ENCODE measurements at places on chromosomes 7 and 10.
A peak's percentile ranks its signal among the peaks of the same experiment; 100 is the strongest.

- no peak for DNase-seq
Observed at GRCh38 chr7:33251301-33251700, 121.9 kb downstream of the BBS9 start.

- DNase-seq, result no peak
Observed at GRCh38 chr10:51768886-51769465, 69.6 kb upstream of the CSTF2T start.

DNA sequence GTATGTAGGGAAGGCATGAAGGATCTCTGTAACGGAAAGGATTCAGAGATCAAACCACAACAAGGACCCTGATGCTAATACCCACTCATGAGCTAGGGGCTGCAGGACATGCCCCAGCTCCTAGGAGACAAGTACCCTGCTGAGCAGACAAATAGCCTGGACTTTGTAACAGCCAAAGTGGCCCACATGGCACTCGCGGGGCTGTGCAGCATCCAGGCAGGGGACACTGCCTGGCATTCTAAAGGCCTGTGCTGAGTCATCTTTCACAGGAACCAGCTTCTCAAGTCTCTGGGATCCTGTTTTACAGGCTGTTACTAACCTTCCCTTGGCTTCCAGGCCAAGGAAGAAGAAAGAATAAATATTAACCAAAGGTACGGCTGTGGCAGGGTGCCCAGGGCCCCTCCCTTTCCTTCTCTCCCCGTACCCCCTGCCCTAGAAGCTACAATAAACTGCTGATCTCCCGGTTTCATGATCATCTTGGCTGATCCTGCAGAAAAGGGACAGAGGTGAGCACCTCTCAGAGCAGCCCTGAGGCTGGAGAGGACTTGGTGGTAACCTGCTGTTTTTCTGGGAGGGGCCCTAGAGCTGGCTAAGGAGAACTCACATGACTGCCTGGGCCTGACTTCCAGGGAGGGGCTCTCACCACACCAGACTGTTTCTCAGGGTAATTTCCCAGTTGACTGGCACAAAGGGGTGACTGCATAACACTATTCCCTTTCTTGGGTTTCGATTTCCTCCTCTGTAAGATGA, 4.2 kb upstream of the RPEL1 start:
- no peak for DNase-seq

DNA sequence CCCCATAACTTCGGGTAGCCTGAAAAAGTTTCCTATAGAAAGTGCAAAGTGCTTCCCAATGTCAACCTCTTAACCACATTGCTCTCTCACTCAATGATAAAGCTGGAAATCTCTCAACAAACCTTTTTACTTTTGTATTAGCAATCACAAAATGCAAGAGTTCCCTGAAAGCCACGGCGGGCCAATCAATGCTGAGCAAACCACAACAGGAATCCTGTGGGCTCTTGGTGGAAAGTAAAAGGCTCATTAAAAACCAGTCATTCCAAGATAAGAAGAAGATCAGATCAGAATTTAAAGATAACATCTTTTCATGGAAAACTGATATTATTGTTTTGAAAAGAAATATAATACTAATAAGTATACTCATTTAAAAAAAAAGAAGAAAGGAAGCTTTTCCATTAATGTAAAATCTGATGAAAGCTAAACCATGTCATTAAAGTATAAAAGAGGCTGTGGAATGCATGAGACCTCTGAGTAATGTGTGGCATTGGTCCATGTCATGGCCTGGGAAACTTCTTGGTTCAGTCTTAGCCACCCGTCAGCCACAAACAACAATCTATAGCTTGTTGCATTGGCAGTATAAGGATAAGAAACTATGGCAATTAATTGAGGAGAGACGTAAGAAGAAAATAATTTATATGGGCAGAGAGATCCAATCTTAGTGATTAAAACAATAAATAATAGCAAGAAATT, 1066.1 kb upstream of the SORCS1 start:
- no peak for DNase-seq

- DNase-seq, result no peak
Observed at GRCh38 chr7:29297194-29297890, 102.8 kb downstream of the CHN2 start.

- no peak for DNase-seq
Observed at GRCh38 chr7:154699417-154699816, 303.5 kb downstream of the PAXIP1 start.

- DNase-seq, result no peak
Observed at GRCh38 chr10:97128516-97129154, 57.1 kb downstream of the SLIT1 start.

DNA sequence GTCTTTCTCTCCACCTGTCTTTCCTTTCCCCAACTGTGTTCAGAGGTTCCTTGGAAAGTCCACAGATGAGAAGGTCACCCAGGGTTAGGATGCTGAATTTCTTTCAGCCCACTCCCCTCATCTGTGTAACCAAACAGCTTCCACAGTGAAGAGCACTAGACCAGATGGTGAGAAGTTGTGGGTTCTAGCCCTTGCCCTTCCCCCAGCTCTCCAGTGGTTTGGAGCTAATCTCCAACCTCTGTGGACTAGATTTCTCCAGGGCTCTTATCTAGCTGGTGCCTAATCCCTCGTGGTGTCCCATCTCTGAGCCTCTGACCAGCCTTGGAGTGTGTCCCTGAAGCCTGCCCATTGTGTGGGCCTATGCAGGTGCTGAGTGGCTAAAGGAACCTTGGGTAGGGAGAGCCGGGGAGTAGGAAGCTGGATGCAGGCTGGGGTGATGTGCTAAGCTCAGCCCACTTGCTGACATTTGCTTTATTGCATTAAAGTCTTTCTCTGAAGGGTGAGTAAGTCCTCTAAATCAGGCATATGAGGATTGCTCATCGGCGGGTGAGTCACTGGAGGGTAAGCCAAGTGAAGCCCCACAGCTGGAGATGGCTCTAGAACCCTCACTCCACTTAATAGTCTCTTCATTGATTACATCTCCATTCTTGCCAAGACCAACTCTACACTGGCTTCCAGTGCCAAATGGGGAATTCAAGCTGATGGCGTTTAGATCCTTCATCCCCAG, 14.9 kb downstream of the DUSP5 start:
- DNase-seq, result no peak

- peak; percentile 27 for DNase-seq
Observed at GRCh38 chr10:116707981-116708380, 34.4 kb downstream of the HSPA12A start.

DNA sequence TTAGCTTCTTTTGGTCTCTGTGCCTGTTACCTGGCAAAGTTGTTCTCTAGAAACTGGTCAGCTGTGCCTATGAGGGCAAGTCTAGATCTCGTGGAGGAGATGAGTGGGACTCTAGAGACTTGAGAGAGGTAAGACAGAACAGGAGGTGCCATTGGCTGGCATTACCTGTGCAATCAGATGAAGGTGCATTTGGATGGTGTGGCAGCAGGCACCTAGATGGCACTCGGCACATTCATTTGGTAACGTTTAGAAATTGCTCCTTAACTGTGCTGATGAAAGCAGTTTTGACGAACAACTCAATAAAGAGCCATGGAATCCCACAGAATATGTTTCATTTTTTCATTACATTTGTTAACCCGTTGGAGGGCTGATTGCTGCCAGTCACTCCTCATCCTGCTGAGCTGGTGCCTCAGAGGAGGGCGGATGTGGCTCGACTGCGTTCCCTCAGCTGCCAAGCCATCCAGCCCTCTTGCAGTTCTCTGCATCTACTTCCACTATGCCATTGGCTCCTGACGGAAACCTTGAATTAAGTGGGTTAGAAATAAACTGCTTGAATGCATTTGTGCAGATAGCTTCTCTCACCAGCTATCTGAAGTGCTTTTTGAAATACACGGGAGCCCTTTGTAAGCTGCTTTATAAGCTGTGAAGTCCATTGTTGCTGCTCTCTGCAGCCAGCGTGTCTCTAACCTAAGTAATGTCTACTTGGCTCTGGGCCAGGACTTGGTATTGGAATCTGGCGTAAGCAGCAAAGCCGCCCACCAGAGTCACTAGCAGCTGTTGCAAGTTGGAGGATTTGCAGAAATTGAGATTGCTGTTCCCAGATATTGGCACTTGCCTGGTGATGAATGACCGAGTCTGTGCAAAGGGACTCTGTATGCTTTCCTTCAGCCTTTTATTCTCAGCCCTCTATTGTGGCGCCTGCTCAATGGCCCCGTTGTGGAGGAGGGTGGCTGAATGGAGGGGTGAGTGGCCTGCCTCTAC, 87.4 kb downstream of the LRRC4 start:
- peak; percentile 92 for DNase-seq

DNA sequence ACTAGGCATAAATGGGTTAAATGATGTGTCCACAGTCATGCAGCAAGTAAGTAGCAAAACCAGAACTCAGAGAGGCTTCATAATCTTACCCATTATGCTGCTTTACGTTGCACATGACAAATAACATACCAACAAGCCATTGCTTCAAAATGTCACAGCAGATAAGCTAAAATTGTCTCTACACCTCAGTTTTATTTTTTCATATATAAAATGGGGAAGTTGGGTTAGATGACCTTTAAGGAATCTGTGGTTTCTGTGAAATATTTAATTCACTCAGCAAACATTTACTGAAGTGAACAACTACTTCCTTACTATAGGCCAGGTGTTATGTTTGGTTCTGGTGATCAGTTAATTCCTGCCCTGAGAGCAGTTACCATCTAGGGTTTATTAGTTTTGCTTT, 2.2 kb upstream of the ASCC1 start:
- no peak for DNase-seq

- no peak for DNase-seq
Observed at GRCh38 chr7:101941481-101942383, 124.3 kb downstream of the CUX1 start.

- DNase-seq, result no peak
Observed at GRCh38 chr7:20153567-20153966, 63.6 kb downstream of the MACC1 start.

- DNase-seq, result no peak
Observed at GRCh38 chr10:61164458-61165160, 220.6 kb upstream of the RHOBTB1 start.

- DNase-seq, result no peak
Observed at GRCh38 chr7:2681929-2682799, 5.8 kb upstream of the AMZ1 start.

DNA sequence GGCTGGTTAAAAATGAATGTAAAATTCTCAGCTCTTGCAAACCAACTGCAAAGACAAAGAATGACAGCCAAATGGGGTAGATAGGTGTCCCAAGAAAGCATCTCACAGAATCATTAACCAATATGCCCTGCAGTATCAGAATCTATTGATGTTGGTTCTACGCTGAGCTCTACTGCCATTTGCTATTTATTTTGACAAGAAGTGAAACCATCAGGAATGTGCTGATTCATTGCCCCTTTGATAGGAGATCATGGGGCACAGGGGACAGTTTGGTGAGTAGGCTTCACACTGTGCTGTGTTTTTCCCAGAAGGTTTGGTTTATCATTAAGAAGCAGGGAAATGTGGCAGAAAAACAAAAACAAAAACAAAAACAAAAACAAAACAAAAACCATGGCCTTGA, 19.4 kb upstream of the CDC14C start:
- no peak for DNase-seq

- DNase-seq, result no peak
Observed at GRCh38 chr10:127408112-127408710, 140.9 kb upstream of the NPS start.

- no peak for DNase-seq
Observed at GRCh38 chr10:22433875-22434274, 88.6 kb downstream of the SPAG6 start.

DNA sequence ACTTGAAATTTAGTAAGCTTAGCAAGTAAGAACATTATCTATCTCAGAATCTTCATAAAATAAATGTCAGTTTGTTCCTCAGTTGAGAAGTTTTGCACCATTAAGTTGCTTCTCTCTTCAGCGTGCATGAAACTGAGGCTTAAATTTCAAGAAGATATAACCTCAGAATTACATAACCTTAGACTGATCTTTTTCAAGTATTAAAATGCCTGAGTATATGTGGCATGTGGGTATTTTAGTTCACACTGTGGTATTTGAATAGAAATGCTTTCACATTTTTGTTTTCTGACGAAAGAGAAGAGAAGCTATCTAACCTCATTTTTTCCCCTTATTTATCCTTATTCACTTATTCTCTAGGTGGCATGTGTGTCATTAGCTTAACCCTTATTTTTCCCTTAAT, 104.1 kb downstream of the PHF14 start:
- DNase-seq, result no peak

GRCh38 chr7:132650498-132650897, 74.2 kb upstream of the PLXNA4 start:
- DNase-seq, result no peak

DNA sequence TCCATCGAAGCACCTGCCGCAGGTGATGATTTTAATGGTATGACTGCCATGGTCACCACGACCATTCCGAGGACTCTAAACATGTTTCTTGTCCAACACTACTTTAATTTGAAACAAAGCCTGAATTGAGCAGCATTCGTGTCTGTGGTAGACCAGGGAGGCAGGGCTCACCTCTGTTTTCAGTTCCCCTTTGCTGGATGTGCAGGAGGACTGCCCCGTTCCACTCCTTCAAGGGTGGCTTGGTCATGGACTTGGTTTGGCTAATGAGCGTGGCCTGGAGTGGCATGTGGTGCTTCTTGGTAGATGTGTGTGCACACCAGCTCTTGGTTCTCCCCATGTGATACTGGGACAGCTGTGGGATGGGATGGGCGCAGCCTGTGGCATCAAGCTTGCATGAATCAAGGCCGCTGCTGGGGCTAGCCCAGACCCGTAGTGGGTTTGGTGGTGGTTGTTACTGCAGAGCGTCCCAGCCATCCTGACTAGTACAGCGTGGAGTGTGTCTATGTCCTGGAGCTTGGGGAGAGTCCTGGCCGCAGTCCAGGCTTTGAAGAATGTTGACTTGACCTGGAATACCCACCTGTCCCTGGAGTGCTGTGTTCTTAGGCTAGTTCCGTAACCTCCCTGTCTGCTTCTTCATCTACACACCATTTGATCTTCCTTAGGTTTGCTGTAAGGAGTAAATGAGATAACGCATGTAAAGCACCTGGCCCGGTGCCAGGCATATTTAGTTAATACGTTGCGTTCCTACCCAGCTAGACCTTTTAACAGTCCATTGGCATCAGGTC, 34.8 kb downstream of the MGMT start:
- no peak for DNase-seq

DNA sequence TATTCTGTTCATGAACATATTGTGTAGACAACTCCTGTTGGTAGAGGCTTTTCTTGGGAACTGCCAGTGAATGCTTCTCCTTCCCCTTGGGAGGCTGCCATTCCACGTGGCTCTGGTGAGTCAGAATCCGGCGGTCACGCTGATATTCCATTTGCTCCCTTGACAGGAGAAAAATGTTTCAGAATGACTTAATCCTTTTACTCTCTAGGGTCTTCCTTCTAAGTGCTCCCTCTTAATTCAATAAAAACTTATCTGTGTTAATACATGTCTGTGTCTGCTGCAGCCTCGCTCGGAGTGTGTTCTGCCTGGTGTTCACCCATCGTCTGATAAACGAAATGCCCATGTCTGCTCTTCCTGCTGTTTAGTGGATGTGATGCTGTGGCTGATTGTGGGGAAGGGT, 278.6 kb downstream of the ARHGAP12 start:
- DNase-seq, result no peak

- no peak for DNase-seq
Observed at GRCh38 chr7:47298636-47299035, 283.3 kb downstream of the TNS3 start.

DNA sequence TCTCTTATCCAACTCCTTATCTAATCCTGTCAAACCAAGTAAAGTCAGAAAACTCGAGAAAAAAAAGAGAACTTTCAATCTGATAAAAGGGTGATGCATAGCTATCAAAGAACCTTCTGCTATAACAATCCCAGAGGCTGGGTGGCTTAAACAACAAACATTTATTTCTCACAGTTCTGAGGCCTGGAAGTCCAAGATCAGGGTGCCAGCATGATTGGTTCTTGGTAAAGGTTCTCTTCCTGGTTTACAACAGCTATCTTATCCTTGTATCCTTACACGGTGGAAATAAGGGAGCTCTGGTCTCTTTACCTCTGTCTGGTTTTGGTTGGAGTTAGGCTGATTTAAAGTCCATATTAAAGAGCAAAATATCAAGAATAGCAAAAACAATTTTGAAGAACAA, 131.9 kb downstream of the PHTF2 start:
- DNase-seq, result no peak

All from WERI-Rb-1 (cell line).